Type B pancreatic cell (in vitro differentiated cells): ENCODE measurements at places on chromosomes 12 and 14.

GRCh38 chr14:59537476-59537875 is 39.1 kb downstream of the CCDC175 start:
- no peak for DNase-seq
- H3K4me1 ChIP-seq = peaks cover 5% of the 10 kb centered on the region
- no peaks in the 10 kb centered on the region for H3K27me3 ChIP-seq
- no peak overlapping the region for H3K4me3 ChIP-seq
- no peaks in the 10 kb centered on the region for H3K36me3 ChIP-seq

GRCh38 chr12:95943330-95943842 is at the start of gene AMDHD1:
Gene AMDHD1, plus strand, starts transcription at chr12:95943331. Its CDS starts 68 bp downstream, at chr12:95943399.
- no peaks in the 10 kb centered on the region for H3K36me3 ChIP-seq
- peak within 1 kb of the TSS; percentile 96 for H3K4me3 ChIP-seq
- peak within 1 kb of the TSS; percentile 74 for H3K27ac ChIP-seq
- H3K4me1 ChIP-seq = no peaks in the 10 kb centered on the region

DNA sequence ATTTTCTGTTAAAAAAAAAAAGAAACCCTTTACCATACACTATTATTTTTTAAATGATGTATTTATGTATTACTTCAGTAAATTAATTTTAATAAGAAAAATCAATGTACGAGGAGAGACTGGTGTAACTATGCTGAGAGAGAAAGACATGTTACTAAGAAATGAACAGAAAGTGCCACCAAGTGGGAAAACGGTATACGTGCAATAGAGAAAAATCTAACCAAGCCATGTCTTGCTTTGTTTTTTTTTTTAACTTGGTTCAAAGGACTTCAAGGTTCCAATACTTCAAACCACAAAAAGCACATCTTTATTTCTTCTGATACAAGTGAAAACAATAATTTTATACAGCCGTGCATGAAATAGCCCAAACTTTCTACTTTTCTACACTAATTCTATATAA is 22.9 kb downstream of the NDUFA12 start:
- H3K4me3 ChIP-seq = no peak overlapping the region
- peaks cover 5% of the 10 kb centered on the region for H3K4me1 ChIP-seq
- H3K27me3 ChIP-seq = no peaks in the 10 kb centered on the region
- H3K27ac ChIP-seq = no peak overlapping the region
- H3K36me3 ChIP-seq = peaks cover 5% of the 10 kb centered on the region

DNA sequence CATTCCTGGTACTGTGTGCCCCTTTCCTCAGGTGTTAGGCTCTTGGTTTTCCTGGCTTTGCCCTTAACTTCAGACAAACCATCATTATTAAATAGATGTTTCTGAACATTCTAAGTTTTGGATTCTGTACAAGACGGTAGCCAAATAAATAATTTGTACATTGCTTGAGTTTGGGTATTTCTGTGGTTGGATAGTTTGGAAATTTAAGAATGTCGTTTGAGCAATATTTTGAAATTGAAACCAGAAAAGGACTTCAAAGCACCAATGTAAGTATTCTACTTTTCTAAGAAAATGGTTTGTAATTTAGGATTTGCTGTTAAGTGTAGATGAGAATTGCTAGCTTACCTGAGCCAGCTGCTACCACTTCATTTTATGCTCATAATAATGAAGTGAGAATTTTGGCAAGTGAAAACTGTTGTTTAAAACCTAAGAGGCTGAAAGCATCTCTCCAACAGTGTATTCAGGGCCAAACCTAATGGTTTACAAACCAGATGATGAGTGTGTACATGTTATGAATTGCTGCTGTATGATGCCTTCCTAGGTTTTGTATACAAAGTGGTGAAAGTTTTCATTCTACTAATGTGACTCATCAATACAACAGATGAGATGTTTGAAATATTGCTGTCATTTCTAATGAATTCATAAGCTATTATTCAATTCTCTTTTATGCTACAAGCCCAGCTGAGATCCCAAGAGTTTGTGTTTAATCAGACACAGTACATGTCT is 181.5 kb upstream of the PRKD1 start:
- no peak overlapping the region for H3K27ac ChIP-seq
- no peaks in the 10 kb centered on the region for H3K36me3 ChIP-seq
- H3K4me3 ChIP-seq = no peak overlapping the region
- peaks cover 10% of the 10 kb centered on the region for H3K27me3 ChIP-seq

DNA sequence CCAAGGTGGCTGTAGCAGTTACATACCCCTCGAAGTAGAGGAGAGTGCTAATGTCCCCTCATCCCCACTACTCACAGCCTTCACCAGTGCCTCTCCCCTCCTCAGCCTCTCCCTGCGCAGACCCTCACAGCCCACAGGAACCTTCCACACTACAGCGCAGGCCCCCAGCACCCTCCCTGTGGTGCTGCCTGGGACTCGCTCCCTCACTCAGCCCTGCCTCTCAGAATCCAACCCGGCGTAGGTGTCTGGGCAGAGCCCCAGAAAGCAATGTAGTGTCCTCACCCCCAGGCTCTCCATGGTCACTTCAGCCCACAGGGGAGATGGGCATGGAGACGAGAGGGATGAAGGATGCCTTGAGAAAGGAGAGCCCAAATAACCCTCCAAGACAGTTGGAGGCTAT is 10.9 kb upstream of the ZNF740 start:
- H3K4me3 ChIP-seq = no peak overlapping the region
- H3K27ac ChIP-seq = no peak overlapping the region
- no peaks in the 10 kb centered on the region for H3K27me3 ChIP-seq
- no peak for DNase-seq

DNA sequence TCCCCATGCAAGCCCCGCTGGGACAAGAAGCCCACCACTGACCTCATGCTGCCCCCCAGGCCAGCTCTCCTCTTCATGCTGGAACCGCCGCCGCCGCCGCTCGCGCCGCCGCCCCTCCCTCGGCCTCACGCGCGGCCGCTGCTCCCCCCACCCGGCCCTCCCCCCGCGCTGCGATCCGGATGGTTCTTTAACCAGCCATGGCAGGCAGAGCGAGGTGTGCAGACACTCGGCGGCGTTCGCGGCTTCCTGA is at the start of gene DCAF5:
Gene DCAF5, minus strand, starts transcription at position 218 of the 250 bp plus-strand sequence. Its CDS starts 141 bp downstream, at position 77.
- H3K27me3 ChIP-seq = peaks cover 10% of the 10 kb centered on the region
- DNase-seq = peak; percentile 89
- H3K36me3 ChIP-seq = peaks cover 5% of the 10 kb centered on the region
- peak within 1 kb of the TSS; percentile 85 for H3K27ac ChIP-seq
- peaks cover 20% of the 10 kb centered on the region for H3K4me1 ChIP-seq

- H3K27me3 ChIP-seq = no peaks in the 10 kb centered on the region
- H3K27ac ChIP-seq = no peak overlapping the region
- no peaks in the 10 kb centered on the region for H3K36me3 ChIP-seq
- DNase-seq = no peak
Observed at GRCh38 chr14:104009297-104009696, 67.0 kb upstream of the RD3L start.

GRCh38 chr12:52415870-52416750 is 10.0 kb upstream of the KRT82 start:
- H3K36me3 ChIP-seq = no peaks in the 10 kb centered on the region
- no peak overlapping the region for H3K27ac ChIP-seq
- H3K27me3 ChIP-seq = peaks cover 18% of the 10 kb centered on the region
- H3K4me1 ChIP-seq = peaks cover 4% of the 10 kb centered on the region
- no peak for DNase-seq

GRCh38 chr14:102604183-102604582 is 11.7 kb downstream of the RCOR1 start:
- peaks cover 21% of the 10 kb centered on the region for H3K4me1 ChIP-seq
- H3K27ac ChIP-seq = no peak overlapping the region
- no peaks in the 10 kb centered on the region for H3K27me3 ChIP-seq
- H3K36me3 ChIP-seq = peaks cover 6% of the 10 kb centered on the region
- no peak overlapping the region for H3K4me3 ChIP-seq
- no peak for DNase-seq
